Muscle of leg (tissue), 16 donors: ENCODE measurements at places on chromosomes 12 and 14. TPM values are rescaled to one million over a fixed set of nuclear protein-coding genes. Genes with fewer than 3 reads are reported as not detected.

The GPR84 gene
- polyA plus RNA-seq: 0.20 TPM

The SMCO2 gene
- not detected for polyA plus RNA-seq

The SMIM41 gene
- polyA plus RNA-seq: not detected

The NXPH4 gene
- polyA plus RNA-seq: 3.9 TPM

The MEG3 gene
- polyA plus RNA-seq: 7,026 TPM

The PTPRO gene
- polyA plus RNA-seq: 1.3 TPM

The SLC25A21 gene
- 1.6 TPM for polyA plus RNA-seq

The OASL gene
- polyA plus RNA-seq: 0.04 TPM

The SLC5A8 gene
- polyA plus RNA-seq: not detected

The HAL gene
- polyA plus RNA-seq: 0.09 TPM

The TULP3 gene
- 28.1 TPM for polyA plus RNA-seq

The DAZAP2 gene
- polyA plus RNA-seq: 72.8 TPM

The RPS26 gene
- polyA plus RNA-seq: 88.9 TPM

The TSHR gene
- 0.43 TPM for polyA plus RNA-seq

The PLEKHH1 gene
- polyA plus RNA-seq: 1.0 TPM

The SLC38A4 gene
- 6.6 TPM for polyA plus RNA-seq

The ESRRB gene
- 3.5 TPM for polyA plus RNA-seq
